NCI-H510A (cell line): ENCODE measurements at places on chromosomes 5 and 9.

DNA sequence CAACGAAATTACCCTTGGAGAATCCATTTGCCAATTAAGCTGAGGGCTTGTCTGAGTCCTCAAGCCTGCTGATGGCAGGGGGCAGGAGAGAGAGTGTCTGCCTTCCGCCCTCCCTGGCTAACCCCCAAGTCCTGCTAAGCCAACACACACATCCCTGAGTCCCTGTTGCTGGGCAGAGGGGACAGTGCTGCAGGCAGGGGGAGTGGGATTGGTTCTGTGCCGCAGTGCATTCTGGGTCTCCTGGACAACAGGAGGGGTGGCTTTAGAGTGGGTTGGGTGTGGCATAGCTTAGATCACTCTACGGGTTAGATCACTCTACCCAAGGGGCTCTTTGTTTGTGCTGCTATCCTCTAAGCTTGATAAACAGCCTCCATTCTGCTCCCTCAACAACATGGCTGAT, 427.7 kb downstream of the CDK5RAP2 start:
- DNase-seq, result no peak

DNA sequence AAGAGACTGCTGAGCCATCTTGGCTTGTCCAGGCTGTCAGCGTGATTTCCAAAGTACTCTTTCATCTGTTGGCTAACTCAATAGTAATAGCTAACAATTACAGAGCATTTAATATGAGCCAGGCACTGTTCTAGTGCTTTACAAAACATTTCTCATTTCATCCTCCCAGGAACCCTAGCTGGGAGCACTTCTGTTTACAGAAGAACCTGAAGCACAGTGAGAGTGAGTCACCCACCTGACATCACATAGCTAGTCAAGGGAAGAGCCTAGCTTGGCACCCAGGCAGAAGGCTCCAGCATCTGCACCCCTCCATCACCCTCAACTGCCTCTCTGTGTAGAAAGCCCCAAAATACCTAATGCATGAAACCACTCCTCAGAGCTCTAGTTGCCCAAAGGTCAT, 57.5 kb upstream of the IQGAP2 start:
- DNase-seq, result no peak

DNA sequence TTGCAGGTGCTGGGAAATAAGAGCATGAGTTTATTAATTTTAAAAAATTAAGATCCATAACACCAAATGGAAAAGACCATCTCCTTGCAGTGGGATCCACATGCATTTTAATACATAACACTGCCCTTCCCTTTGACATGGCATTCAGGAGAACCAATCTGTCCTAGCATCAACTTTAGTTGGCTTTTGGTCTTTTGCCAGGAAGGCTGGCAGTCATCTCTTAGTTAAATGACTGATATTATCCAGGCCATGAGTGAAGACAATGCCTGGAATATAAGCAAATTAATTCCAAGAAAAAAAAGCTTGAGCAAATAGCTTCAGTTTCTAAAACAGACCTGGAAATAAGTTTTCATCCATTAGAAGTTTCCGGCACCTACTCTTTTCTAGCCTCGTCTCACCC, 55.1 kb upstream of the OTULINL start:
- DNase-seq, result no peak

DNA sequence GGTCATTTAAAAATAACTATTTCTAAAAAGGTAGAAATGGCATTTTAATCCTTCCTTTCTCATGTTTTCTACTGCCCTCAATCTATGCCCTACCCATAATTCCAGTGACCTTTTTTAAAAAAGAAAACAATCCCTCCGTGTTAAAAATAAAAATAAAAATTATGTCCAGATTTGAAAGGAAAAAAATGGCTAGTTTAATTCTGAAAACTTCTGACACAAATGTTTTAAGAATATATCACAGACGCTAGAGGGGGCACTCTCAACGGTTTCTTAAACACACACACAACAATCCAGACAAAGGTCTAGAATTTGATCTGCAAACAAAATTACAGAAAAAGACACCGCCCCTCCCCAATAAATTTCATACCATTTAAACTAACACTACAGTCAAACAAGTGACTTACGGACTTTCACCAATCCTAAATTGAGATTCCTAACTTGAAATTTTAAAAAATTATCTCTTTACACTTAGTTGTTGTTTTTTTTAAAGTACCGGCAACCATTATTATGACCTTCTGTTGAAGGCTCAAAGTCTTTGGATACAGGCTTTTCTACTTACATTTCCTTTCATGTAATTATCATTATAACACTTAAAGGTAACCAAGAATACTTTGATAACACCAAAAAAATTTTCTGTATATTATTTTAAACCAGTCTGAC, 38.2 kb downstream of the CLINT1 start:
- DNase-seq, result no peak

GRCh38 chr9:20405616-20406015, 216.7 kb downstream of the MLLT3 start:
- no peak for DNase-seq
